Motor neuron (in vitro differentiated cells): ENCODE measurements at places on chromosomes 2 and 18. TPM values are rescaled to one million over a fixed set of nuclear protein-coding genes. Genes with fewer than 3 reads are reported as not detected.

The CCDC102B gene
- 4.4 and 8.0 TPM in 2 replicates for total RNA-seq

The HDLBP gene
- 141 and 147 TPM in 2 replicates for total RNA-seq

The IL37 gene
- total RNA-seq, result not detected in 2 replicates

The SERPINB3 gene
- total RNA-seq, result not detected in 2 replicates

The CCDC68 gene
- total RNA-seq, result 0.10 TPM in 1 of 2 replicates, not detected in the other

The RBM45 gene
- 22.3 and 23.5 TPM in 2 replicates for total RNA-seq

GRCh38 chr18:11676867-11677266, 12.2 kb upstream of the GNAL start:
- no peak for ATAC-seq

DNA sequence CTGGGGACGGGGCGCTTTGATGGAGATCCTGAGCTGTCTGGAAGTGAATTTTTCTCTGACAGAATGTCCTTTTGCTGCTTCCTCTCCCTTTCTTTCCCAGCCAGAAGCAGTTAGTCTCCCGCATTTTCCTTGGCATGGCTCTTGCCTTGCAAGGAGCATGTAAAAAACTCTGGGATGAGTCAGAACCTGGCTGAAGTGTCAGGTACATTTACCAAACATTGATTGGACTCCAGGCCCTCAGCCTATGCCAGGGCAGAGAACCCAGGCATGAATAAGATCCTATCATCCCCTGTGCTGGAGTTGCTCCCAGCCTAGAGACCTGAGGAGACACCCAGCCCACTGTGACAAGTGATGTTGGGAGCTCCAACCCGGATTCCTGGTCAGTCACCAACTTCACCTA, 21.6 kb downstream of the STON1 start:
- no peak for ATAC-seq

DNA sequence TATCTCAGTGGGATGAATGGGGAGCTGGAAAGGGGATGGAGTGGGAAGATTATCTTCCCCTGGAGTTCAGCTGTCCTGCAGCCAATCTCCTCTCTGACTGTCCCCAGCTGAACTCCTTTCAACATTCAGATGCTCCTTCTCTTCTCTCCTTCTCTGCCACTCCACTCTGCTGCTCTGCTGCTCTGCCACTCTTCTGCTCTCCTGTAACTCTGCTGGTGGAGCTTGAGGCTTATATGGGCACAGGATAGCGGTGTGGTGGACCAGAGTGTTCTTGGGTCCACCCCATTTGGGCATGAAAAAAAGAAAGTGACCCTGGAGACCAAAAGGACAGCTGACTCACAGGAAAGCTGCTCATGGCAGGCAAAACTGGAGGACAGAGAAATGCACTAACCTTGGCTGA, 26.6 kb downstream of the FAHD2B start:
- ATAC-seq, result no peak

- no peak for ATAC-seq
These were observed 381.4 kb downstream of the TNS1 start for GRCh38 chr2:217621391-217621801.

DNA sequence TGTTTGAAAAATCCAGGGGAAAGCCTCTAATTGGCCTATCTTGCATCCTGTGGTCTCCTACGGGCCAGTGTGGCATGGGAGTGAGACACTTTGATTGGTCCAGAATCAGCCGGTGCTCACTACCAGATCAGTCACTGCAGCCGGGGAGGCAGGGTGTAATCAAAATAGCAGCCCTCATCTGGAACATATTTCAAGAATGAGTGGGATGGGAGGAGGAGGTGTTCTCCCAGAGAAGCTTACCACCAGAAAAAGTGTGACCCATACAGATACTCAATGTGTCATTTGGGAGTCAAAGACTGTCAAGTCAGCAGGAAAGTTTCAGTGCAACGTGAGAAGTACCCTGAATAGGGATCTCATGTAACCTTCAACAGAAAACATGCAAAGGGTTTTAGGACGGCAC, 393.9 kb upstream of the SLC14A2 start:
- no peak for ATAC-seq

DNA sequence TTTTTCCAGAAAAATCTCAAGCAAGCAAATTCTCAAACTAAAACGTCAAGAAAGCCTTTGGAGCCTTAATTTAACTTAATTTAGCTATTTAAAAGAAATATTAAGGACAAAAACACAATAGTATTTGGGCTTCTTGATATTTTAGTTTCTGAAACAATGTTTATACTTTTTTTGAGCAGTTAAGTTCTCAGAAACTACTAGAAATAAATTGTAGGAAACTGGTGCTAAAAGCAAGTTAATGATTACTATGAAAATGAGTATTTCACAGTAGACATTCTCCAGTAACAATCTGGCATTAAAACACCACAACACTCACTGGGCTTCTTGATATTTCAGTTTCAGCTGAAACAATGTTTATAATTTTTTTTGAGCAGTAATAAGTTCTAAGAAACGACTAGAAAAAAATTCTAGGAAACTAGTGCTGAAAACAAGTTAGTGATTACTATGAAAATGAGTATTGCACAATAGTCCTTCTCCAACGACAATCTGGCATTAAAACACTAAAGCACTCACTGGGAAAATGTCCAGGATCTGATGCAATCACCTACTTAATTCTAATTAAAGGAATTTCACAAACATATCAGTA, 45.1 kb downstream of the TRAK2 start:
- ATAC-seq, result no peak

DNA sequence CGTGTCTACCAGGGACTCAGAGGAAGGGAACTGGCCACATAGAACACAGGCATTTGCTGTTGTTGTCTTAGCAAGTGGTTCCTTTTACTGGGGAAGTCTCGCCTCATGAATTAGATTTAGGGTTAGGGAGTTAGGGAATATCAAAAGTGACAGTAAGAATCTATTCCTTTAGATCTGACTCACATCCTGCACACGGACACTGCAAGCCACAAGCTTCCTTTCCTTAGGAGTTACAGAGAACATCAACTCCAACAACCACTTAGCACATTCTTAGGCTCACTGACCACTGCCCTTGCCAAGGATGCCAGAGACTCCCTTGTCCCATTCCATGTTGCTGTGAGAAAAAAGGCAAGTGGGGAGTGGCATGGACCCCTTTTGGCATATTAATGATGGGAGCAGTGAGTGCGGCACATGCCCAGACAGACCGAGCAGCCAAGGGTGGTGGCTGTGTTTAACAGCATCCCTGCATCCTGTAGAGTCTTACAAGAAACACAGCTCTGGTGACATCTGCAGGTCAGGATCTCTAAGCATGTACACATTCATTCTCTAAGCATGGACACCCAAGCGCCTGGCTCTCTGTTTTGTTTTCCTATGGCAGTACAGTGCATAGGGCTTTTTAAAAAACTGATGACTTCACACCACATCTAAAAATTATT, 745.6 kb upstream of the RAB6C start:
- ATAC-seq, result peak; percentile 87

DNA sequence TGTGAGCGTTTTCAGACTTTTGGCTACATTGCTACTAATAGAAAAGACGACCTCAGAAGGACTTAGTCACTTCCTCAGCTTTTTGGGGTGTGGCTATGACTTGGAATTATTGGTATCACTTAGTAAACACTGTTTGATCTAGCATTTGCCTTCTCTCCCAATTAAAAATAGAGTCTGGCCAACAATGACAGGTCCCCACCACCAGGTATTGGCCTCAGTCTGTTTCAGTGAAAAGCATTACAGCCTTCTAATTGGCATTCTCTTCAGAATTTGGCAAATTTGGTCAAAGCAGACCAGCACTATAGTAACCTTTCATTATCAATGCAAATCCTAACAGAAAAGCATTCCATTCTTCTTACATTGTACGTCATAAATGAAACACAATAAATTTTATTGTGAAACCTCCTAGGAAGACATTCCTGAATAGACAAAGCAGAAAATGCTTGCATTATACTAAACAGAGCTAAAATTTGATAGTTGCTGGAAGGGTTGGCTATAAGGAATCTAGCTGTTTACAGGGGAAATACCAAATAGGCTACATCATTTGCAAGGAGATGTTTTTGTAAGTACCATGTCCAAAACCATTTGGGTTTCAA, 613.9 kb downstream of the IRS1 start:
- ATAC-seq, result peak; percentile 79

GRCh38 chr2:7019191-7019590, 102.0 kb downstream of the RNF144A start:
- no peak for ATAC-seq

DNA sequence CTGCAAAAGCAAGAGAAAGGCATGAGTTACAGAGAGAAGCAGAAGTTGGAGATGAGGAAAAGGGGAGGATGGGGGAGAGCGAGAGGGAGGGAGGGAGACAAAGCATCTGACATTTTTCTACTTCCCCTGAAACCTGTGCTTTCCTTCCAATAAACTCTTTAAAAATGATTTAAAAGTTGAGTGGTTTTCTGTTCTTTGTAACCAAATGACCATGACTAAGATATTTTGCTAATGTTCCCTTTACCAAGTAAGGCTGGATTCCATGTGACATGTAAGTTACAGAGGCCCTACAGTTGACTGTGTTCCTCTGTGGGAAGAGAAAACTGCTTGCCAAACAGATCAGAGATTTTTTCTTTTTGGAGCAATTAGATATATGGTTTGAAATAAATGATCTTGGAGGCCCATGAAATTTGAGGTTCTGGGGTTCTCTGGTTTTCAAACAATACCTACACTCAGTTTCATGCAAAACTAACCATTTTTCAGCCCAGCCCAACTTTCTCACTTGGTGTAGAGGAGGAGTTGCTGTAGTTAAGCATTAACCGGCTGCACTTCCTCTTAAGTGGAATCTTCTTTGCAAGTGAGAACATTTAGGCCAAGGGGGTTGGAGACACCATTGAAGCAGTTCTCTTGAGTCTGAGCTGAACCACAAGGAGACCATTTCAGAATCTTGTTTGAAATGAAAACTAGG, 34.5 kb downstream of the INSIG2 start:
- no peak for ATAC-seq
